ENCODE measurements at places on chromosomes 1 and 21. TPM values are rescaled to one million over a fixed set of nuclear protein-coding genes. Genes with fewer than 3 reads are reported as not detected.

The JAM2 gene
- total RNA-seq: 1.9 TPM

The SERINC2 gene
- 8.5 TPM for total RNA-seq

The HSPG2 gene
- 578 TPM for total RNA-seq

The WNT9A gene
- 0.30 TPM for total RNA-seq
